ENCODE measurements at places on chromosomes 2 and 18.

DNA sequence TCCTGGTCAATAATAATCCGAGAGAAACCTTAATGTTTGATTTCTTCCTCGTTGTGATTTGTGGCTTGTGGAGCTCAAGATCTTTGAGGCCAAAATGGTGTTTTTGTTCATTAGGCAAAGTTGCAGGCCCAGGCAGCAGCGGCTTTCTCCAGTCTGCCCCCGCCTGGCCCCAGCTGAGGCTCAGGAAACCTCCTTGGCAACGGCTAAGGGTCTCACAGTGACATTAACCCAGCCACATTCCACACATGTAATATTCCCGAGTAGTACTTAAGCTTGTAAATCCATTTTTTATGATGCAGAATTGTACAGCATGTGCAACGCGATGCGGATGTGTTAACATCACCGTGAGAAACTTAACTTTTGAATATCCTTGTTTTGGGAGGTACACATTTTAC lies 200.1 kb downstream of the BCL11A start:
- peak; percentile 37 for DNase-seq
- no peaks in the 10 kb centered on the region for H3K27me3 ChIP-seq
- peaks cover 5% of the 10 kb centered on the region for H3K36me3 ChIP-seq
- H3K4me3 ChIP-seq, result peak overlapping the region; percentile 72

DNA sequence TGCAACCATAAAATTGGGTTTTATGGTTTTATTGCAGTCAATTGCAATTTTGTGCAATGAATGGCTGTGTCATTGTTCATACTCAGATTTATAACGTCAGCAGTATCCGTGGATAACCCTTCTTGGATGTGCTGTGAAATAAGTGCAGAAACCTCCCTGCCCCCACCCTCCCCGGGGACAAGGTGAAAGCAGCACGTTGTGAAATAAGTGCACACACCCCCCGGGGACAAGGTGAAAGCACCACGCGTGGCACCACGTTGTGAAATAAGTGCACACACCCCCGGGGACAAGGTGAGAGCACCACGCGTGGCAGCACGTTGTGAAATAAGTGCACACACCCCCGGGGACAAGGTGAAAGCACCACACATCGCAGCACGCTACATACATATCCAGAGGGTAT lies 93.6 kb upstream of the NFATC1 start:
- DNase-seq, result no peak
- no peaks in the 10 kb centered on the region for H3K4me1 ChIP-seq
- no peaks in the 10 kb centered on the region for H3K27me3 ChIP-seq
- H3K4me3 ChIP-seq, result no peak overlapping the region
- peaks cover 19% of the 10 kb centered on the region for H3K36me3 ChIP-seq

DNA sequence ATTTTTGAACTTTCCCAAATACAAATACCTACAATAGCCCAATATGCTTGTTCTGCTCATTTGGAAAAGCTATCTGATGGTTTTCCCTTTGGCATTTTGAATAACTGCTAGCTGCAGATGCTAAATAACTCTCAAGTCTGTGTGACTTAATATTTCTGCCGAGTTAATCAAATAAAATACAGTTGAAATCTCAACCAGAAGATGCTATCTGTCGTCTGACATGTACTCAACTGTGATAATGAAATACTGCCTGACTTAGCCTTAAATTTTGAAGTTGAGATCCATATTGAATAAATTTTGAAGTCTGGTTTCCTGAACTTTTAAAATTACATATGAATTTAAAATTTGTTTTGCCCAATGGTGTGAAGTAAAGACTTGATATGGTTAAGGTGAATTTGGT lies 204.4 kb upstream of the MEX3C start:
- H3K27ac ChIP-seq, result no peak overlapping the region
- no peak for DNase-seq
- no peaks in the 10 kb centered on the region for H3K36me3 ChIP-seq

DNA sequence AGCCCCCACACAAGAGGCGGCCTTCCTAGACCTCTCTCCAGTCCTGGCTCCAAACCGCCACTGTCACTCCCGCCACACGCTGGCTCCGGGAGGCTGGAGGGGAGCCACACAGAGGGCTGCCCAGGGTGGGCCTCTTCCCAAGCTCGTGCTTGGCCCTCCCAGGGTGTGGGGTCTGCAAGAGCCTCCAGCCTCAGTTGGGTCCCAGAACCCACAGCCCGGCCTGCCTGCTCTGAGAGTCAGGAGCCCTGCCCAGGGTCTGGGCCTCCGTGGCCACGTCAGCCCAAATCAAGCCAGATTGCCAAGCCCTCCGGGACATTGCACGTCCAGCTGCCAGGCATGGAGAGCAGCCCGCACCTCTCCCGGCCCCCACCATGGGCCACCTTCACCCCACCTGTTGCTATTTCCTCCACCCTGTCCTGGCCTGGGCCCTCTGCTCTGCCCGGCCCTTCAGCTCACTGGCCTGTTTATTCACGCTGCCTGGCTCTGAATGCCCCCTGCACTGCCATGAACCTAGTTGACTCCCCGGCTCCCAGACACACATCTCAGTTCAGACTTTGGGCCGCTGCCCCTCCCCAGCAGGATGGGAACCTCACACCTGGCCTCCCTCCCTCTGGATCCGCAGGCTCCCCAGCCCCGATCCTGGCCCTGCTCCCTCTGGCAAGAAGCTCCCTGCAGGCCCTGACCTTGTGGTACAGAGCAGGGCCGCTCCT lies 61.0 kb downstream of the BIN1 start:
- H3K27me3 ChIP-seq, result no peaks in the 10 kb centered on the region
- H3K36me3 ChIP-seq, result peaks cover 14% of the 10 kb centered on the region
- H3K4me3 ChIP-seq, result no peak overlapping the region
- DNase-seq, result no peak

GRCh38 chr2:233202531-233202944 lies 48.9 kb upstream of the ATG16L1 start:
- H3K36me3 ChIP-seq, result peaks cover 42% of the 10 kb centered on the region
- peaks cover 35% of the 10 kb centered on the region for H3K4me1 ChIP-seq
- no peak for DNase-seq
- no peaks in the 10 kb centered on the region for H3K27me3 ChIP-seq

GRCh38 chr2:102337481-102338386 lies 17.9 kb upstream of the IL18R1 start:
- no peaks in the 10 kb centered on the region for H3K36me3 ChIP-seq
- H3K4me3 ChIP-seq, result no peak overlapping the region
- peaks cover 6% of the 10 kb centered on the region for H3K27me3 ChIP-seq
- no peak overlapping the region for H3K27ac ChIP-seq
- no peak for DNase-seq

GRCh38 chr18:10120622-10121021 lies 206.8 kb downstream of the VAPA start:
- H3K27me3 ChIP-seq, result no peaks in the 10 kb centered on the region
- no peak for DNase-seq
- H3K36me3 ChIP-seq, result no peaks in the 10 kb centered on the region
- peaks cover 6% of the 10 kb centered on the region for H3K4me1 ChIP-seq

DNA sequence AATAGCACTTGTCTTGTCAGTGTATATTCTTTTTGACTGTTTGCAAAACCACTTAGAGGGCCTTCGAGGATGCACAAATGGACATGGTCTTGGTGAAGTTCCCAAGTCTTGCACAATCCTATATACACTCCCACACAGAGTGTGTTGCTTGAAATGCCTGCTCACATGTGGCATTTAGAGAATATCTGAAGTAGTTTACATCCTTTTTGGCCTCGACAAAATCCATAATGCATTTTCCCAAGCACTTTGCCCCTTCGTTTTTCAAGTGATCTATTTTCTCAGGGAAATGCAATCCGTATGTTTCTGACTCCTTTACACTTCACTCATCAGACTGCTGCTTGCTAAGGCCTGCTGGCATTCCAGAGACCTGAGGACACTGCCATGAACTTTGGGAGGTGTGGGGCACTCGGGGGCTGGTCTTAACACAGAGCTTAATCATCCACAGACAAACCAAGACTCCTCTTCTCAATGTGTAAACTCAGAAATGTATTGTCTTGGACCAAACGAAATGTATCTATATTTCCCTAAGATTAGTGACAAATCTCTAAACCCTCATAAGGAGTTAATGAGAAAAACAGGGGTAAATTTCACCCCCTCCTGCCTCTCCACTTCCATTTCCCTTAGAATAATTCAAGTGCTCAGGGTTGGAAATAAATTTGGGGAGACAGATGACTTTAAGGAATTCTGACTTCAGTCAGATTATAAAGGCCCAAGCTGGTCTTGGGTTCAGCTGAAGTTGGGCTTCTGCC lies 219.3 kb upstream of the APCDD1 start:
- peaks cover 2% of the 10 kb centered on the region for H3K36me3 ChIP-seq
- no peak overlapping the region for H3K27ac ChIP-seq
- H3K4me1 ChIP-seq, result no peaks in the 10 kb centered on the region
- H3K27me3 ChIP-seq, result peaks cover 3% of the 10 kb centered on the region

- H3K27ac ChIP-seq, result no peak overlapping the region
- no peaks in the 10 kb centered on the region for H3K36me3 ChIP-seq
- no peaks in the 10 kb centered on the region for H3K4me1 ChIP-seq
- H3K27me3 ChIP-seq, result no peaks in the 10 kb centered on the region
- no peak for DNase-seq
Observed at GRCh38 chr2:126413079-126413478, 242.9 kb upstream of the GYPC start.

- H3K4me3 ChIP-seq, result no peak overlapping the region
- no peak for DNase-seq
- H3K4me1 ChIP-seq, result peaks cover 5% of the 10 kb centered on the region
- H3K36me3 ChIP-seq, result no peaks in the 10 kb centered on the region
- peaks cover 26% of the 10 kb centered on the region for H3K27me3 ChIP-seq
- no peak overlapping the region for H3K27ac ChIP-seq
Observed at GRCh38 chr2:232483923-232484627, 3.6 kb downstream of the ECEL1 start.

DNA sequence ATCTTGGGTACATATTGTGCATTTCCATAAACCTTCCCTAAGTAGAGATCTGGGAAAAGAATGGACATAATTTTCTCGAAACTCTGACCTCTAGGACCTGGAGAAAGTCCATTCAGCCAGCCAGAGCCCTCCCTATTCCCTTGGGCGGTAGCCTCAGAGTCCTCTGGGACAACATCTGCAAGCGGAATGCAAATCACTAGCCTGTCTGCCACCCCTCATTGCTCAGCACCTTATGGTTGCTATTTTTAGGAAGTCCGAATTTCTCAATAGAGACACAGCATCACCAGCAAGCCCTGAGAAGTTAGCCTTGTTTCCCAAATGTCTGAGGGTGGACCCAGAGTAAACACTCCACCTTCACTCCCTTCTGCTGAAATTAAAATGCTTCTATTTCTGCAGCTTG lies 17.6 kb upstream of the CD28 start:
- H3K4me3 ChIP-seq, result no peak overlapping the region
- peaks cover 15% of the 10 kb centered on the region for H3K4me1 ChIP-seq
- H3K27ac ChIP-seq, result no peak overlapping the region
- peak; percentile 12 for DNase-seq
- H3K36me3 ChIP-seq, result no peaks in the 10 kb centered on the region
- H3K27me3 ChIP-seq, result peaks cover 34% of the 10 kb centered on the region

GRCh38 chr18:51430538-51430937 lies 233.1 kb upstream of the MEX3C start:
- peaks cover 7% of the 10 kb centered on the region for H3K27me3 ChIP-seq
- no peaks in the 10 kb centered on the region for H3K36me3 ChIP-seq
- no peak overlapping the region for H3K4me3 ChIP-seq
- H3K4me1 ChIP-seq, result peaks cover 2% of the 10 kb centered on the region
- no peak overlapping the region for H3K27ac ChIP-seq
- no peak for DNase-seq

GRCh38 chr18:59616501-59616900 lies 80.7 kb downstream of the CCBE1 start:
- no peak overlapping the region for H3K27ac ChIP-seq
- no peaks in the 10 kb centered on the region for H3K36me3 ChIP-seq
- peaks cover 10% of the 10 kb centered on the region for H3K27me3 ChIP-seq
- no peak for DNase-seq
- H3K4me1 ChIP-seq, result no peaks in the 10 kb centered on the region
- no peak overlapping the region for H3K4me3 ChIP-seq

- no peak overlapping the region for H3K4me3 ChIP-seq
- H3K4me1 ChIP-seq, result peaks cover 2% of the 10 kb centered on the region
- H3K27me3 ChIP-seq, result peaks cover 22% of the 10 kb centered on the region
- H3K27ac ChIP-seq, result no peak overlapping the region
- no peak for DNase-seq
Observed at GRCh38 chr2:26584656-26585055, 56.5 kb downstream of the CIB4 start.

- peaks cover 41% of the 10 kb centered on the region for H3K36me3 ChIP-seq
- peak overlapping the region; percentile 53 for H3K27ac ChIP-seq
- DNase-seq, result no peak
- H3K4me1 ChIP-seq, result peaks cover 28% of the 10 kb centered on the region
- no peaks in the 10 kb centered on the region for H3K27me3 ChIP-seq
- H3K4me3 ChIP-seq, result no peak overlapping the region
Observed at GRCh38 chr18:79941473-79942119, 9.9 kb downstream of the SLC66A2 start.

DNA sequence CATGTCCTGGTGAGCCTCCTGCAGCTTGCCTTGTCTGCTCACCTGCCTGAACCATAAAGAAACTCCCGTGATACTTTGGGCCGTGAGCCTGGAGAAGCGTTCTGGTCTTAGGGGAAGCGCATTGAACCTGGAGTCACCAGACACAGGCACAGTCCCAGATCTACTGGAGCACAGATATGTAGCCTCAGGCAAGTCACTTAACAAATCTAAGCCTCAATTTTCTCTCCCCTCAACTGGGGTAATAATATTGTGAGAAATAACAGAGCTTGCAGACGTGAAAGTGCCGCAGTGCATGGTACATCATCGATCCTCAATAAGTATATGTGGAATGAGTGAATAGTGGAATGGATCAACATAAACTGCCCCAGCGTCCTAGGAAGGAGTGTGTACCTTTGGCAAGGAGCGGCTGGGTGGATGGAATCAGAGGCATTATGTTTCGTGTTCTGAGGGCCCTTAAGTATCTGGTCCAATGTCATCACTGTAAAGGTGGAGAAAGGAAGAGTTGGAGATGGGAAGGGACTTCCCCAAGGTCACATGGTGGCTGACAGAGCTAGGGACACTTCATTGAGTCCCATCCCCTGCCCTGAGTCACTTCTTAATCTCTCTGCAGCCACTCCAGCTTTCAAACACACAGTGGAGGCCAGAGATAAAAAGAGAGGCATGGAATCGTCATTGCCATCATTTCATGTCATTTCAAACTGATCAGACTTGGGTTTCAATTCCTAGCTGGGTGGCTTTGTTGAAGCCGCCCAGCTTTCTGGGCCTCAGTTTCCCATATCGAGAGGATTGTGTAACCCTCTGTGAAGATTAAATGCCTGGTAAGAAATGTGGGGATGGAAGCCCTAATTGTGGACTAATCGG lies 172.4 kb downstream of the DDX1 start:
- H3K36me3 ChIP-seq, result no peaks in the 10 kb centered on the region
- no peak for DNase-seq
- no peak overlapping the region for H3K27ac ChIP-seq
- peaks cover 8% of the 10 kb centered on the region for H3K27me3 ChIP-seq
- H3K4me1 ChIP-seq, result no peaks in the 10 kb centered on the region
- no peak overlapping the region for H3K4me3 ChIP-seq

Measured in memory B cell (primary cell).